Naive thymus-derived CD8-positive, alpha-beta T cell (primary cell): ENCODE measurements at places on chromosomes 5 and 9. TPM values are rescaled to one million over a fixed set of nuclear protein-coding genes. Genes with fewer than 3 reads are reported as not detected.

KCNMB1 gene
- total RNA-seq = not detected

GZMA gene
- total RNA-seq = 7.3 TPM

- DNase-seq = no peak
Measured at GRCh38 chr5:40515476-40515875, 164.2 kb upstream of the PTGER4 start.

GRCh38 chr9:136844761-136845464 lies 2.6 kb downstream of the AJM1 start:
- no peak for DNase-seq

- no peak for DNase-seq
Measured at GRCh38 chr5:173090639-173091038, 34.5 kb downstream of the CREBRF start.

IL31RA gene
- total RNA-seq = not detected

DNA sequence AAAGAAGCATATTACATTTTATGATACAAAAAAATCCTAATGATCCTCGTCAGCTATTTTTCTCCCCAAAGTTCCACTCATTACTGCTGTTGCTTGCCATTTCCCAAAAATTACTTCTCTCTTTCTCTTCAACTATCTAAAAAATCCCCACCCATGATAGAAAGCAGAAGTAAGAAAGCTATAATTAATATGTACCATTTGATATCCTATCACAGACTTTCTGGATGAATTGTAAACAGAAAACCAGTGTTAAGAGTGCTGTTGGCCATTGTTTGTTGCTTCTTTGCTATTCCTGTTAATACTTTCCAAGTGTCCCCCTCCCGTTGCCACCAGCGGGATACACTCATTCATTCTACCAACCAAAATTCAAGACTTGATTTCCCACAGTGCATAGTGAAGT lies 136.3 kb upstream of the SMARCA2 start:
- DNase-seq = no peak
